Keratinocyte (primary cell): ENCODE measurements at places on chromosomes 1 and 21. TPM values are rescaled to one million over a fixed set of nuclear protein-coding genes. Genes with fewer than 3 reads are reported as not detected.

Gene DMBX1
- not detected in 3 replicates for polyA plus RNA-seq

Gene MROH9
- 0.04 to 0.07 TPM (median 0.05 TPM) in 3 replicates for polyA plus RNA-seq

Gene SLAMF1
- 0.06 TPM in 1 of 3 replicates, not detected in the others for polyA plus RNA-seq

Gene PGLYRP3
- polyA plus RNA-seq, result 0.93 to 1.9 TPM (median 1.0 TPM) in 3 replicates

Gene RNU1-2
- polyA plus RNA-seq, result 66.0 to 67.0 TPM in 2 of 3 replicates, not detected in the other

Gene EFCAB7
- 1.4 to 4.9 TPM (median 3.1 TPM) in 3 replicates for polyA plus RNA-seq

Gene FYB2
- not detected in 3 replicates for polyA plus RNA-seq

Gene LDLRAD1
- not detected in 3 replicates for polyA plus RNA-seq

Gene SRSF4
- 26.8 to 63.2 TPM (median 51.0 TPM) in 3 replicates for polyA plus RNA-seq

Gene ANGPTL7
- not detected in 3 replicates for polyA plus RNA-seq

Gene CCDC190
- 0.07 to 0.09 TPM in 2 of 3 replicates, not detected in the other for polyA plus RNA-seq

Gene ZNF683
- not detected in 3 replicates for polyA plus RNA-seq

Gene RNF223
- polyA plus RNA-seq, result 0.22 to 0.45 TPM (median 0.32 TPM) in 3 replicates

Gene AGMAT
- polyA plus RNA-seq, result 0.18 to 0.46 TPM (median 0.21 TPM) in 3 replicates

Gene ZYG11A
- polyA plus RNA-seq, result 0.40 to 0.65 TPM (median 0.64 TPM) in 3 replicates

Gene NENF
- 37.8 to 72.2 TPM (median 65.6 TPM) in 3 replicates for polyA plus RNA-seq

Gene TRABD2B
- polyA plus RNA-seq, result 0.13 to 0.35 TPM (median 0.16 TPM) in 3 replicates

Gene PPFIA4
- polyA plus RNA-seq, result 0.63 to 4.2 TPM (median 2.3 TPM) in 3 replicates

Gene CRYAA
- not detected in 3 replicates for polyA plus RNA-seq

Gene G0S2
- polyA plus RNA-seq, result 31.1 to 60.5 TPM (median 46.2 TPM) in 3 replicates

Gene OR2T29
- polyA plus RNA-seq, result not detected in 3 replicates

Gene IGSF21
- polyA plus RNA-seq, result not detected in 3 replicates

Gene C1orf159
- polyA plus RNA-seq, result 6.1 to 8.8 TPM (median 8.0 TPM) in 3 replicates

Gene XKR8
- polyA plus RNA-seq, result 2.5 to 3.9 TPM (median 3.2 TPM) in 3 replicates

Gene MEGF6
- 0.24 to 0.71 TPM (median 0.42 TPM) in 3 replicates for polyA plus RNA-seq

Gene SPATA46
- not detected in 3 replicates for polyA plus RNA-seq

Gene NEGR1
- polyA plus RNA-seq, result 0.30 to 1.6 TPM (median 1.6 TPM) in 3 replicates

Gene ZFP69
- 2.2 to 3.5 TPM (median 2.3 TPM) in 3 replicates for polyA plus RNA-seq

Gene OR2T35
- not detected in 3 replicates for polyA plus RNA-seq

Gene RAB25
- 93.4 to 159 TPM (median 106 TPM) in 3 replicates for polyA plus RNA-seq

Gene ATP1A2
- polyA plus RNA-seq, result 0.01 to 0.06 TPM in 2 of 3 replicates, not detected in the other

Gene NBPF4
- not detected in 3 replicates for polyA plus RNA-seq

Gene RAB42
- 0.05 to 0.27 TPM (median 0.17 TPM) in 3 replicates for polyA plus RNA-seq

Gene AKR7A2
- polyA plus RNA-seq, result 21.4 to 29.2 TPM (median 22.0 TPM) in 3 replicates

Gene PCBP3
- polyA plus RNA-seq, result 0.10 to 0.26 TPM (median 0.25 TPM) in 3 replicates

Gene ZNF281
- polyA plus RNA-seq, result 8.7 to 14.7 TPM (median 11.0 TPM) in 3 replicates

Gene RGSL1
- not detected in 3 replicates for polyA plus RNA-seq

Gene COL9A2
- polyA plus RNA-seq, result 1.2 to 3.0 TPM (median 1.6 TPM) in 3 replicates

Gene CBR3
- polyA plus RNA-seq, result 0.70 to 1.8 TPM (median 1.3 TPM) in 3 replicates

Gene LMOD1
- polyA plus RNA-seq, result 0.01 TPM in 1 of 3 replicates, not detected in the others
